GM12878 (cell line): ENCODE measurements at places on chromosomes 6 and 20. TPM values are rescaled to one million over a fixed set of nuclear protein-coding genes. Genes with fewer than 3 reads are reported as not detected.

MACROD2 gene
- total RNA-seq, result 2.9 TPM in 2 replicates

CALHM4 gene
- not detected in 2 replicates for total RNA-seq

DNA sequence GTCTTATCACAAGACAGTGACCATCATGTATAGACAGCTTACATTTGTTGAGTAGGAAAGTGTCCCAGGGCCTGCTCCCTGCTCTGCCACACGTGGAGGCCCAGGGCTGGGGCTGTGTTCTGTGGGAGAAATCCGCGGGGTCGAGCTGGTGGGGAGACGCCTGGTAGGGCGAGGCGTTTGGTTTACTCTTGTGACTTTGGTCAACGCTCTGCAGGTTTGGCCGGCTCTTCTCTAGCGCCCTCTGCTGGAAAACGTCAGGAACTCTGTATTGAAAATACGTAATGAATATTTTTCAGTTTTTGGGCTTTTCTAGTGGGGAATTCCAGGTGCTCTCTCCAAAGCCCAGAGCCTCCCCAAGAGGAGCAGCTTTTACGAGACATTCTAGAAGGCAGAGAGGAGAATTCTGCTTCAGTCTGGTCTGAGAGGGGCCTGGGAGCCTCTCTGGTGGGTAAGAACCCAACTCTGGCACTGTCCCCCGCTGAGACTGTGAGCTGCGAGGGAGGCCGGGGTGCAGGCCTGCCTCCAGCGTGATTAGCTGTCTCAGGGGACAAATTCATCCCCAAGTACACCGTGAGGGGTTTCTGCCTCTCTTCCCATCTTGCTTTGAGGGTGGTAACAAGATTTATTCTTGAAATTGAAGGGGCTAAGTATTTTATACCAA, 112.6 kb upstream of the RALGAPA2 start:
- DNase-seq, result peak; percentile 11
- no peaks in the 10 kb centered on the region for H3K27me3 ChIP-seq
- H3K36me3 ChIP-seq, result no peaks in the 10 kb centered on the region
- no peak overlapping the region for H3K27ac ChIP-seq
- no peak overlapping the region for H3K4me3 ChIP-seq

DNA sequence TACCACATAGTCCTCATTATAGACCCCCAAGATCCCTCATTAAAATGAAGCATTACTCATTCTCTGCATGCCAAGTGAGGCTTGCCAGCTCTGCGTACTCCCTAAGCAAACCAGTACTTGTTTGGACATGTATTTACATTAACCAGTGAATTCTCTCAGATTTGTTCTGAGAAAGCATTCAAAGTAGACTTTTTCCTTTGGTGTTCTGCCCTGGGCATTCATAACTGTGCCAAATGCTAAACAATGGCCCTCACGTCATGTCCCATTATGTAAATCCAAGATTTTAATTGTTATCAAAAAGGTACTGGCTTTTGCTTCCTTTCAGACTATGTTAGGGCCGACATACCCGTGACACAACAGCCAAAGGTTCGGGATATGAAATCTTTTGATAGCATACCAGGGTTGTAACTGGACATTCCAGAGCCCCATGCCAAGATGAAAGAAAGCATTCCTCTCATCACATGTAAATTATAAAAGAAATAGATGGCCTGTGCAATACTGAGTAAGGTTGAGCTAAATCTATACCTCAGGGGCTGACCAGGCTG, 164.2 kb downstream of the ADAT2 start:
- H3K27ac ChIP-seq, result no peak overlapping the region
- no peaks in the 10 kb centered on the region for H3K36me3 ChIP-seq
- no peaks in the 10 kb centered on the region; the same call in 1 of the 2 replicates for H3K27me3 ChIP-seq
- no peaks in the 10 kb centered on the region for H3K4me1 ChIP-seq
- H3K4me3 ChIP-seq, result no peak overlapping the region

ENPP5 gene
- total RNA-seq, result not detected in 2 replicates

GRCh38 chr6:125742464-125743120, 6.8 kb upstream of the HEY2 start:
- DNase-seq, result no peak
- no peaks in the 10 kb centered on the region for H3K27me3 ChIP-seq
- no peaks in the 10 kb centered on the region for H3K36me3 ChIP-seq

DNA sequence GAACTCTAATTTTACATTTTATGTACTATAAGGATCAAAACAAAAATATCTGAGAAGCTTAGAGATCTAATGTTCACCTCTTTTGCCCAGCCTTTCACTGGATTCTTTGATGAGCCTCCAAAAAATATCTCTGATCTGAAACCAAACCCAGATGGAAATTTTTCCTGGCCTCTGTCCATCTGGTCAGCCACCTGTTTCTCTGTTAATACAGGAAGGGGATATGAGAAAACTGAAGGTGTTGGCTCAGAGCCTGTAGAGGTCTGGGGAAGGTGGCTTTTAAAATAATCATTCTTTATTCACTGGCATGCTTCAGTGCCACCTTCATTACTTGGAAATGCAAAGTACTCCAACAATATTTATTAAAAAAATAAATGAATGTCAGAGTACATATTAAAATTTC, 8.5 kb upstream of the MCM3 start:
- H3K27ac ChIP-seq, result peak overlapping the region; percentile 18; the same call in 1 of the 2 replicates
- H3K27me3 ChIP-seq, result no peaks in the 10 kb centered on the region
- H3K36me3 ChIP-seq, result no peaks in the 10 kb centered on the region

DNA sequence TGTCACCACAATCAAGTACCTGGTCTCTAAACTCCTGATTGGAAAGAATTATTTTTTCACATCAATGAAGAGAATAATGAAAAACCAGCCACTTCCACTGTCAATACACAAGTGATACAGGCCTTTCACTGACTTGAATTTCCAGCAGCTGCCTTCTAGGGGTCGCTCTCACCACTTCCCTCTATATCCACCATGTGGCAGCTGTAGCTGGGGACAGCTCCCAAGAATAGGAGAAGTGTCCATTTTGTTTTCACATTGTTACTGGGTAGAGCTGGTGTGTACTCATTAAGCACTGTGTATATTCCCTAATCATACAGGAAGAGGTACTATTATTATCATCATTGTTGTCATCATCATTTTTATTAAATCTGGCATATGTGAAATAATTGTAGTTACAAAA, 438.4 kb upstream of the SPTLC3 start:
- no peak for DNase-seq
- no peaks in the 10 kb centered on the region for H3K4me1 ChIP-seq
- no peaks in the 10 kb centered on the region for H3K36me3 ChIP-seq
- no peak overlapping the region for H3K4me3 ChIP-seq

DNA sequence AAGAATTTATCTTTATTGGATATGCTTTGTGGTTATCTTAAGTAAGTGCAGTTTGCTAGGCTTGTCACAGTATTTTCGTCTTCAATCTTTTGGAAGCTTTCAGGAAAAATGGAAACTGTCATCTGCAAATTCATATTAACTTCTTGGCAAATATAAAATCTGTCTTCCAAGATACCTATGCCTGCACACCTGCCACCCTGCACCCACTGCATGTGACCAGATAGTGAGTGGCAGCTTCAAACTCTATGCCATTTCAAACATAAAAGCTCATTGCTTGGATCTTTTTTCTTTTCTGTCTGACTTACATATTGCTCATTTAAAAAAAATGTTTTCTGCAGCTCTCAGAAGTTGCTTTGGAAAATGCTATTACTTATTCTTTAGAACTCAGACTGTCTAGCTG, 14.1 kb downstream of the OPRM1 start:
- no peak overlapping the region for H3K4me3 ChIP-seq
- no peaks in the 10 kb centered on the region for H3K4me1 ChIP-seq
- no peak for DNase-seq
- no peaks in the 10 kb centered on the region for H3K36me3 ChIP-seq
- H3K27me3 ChIP-seq, result no peaks in the 10 kb centered on the region

GSTA3 gene
- not detected in 2 replicates for total RNA-seq

- no peak overlapping the region for H3K4me3 ChIP-seq
- no peaks in the 10 kb centered on the region for H3K4me1 ChIP-seq
- no peak overlapping the region for H3K27ac ChIP-seq
- DNase-seq, result no peak
- H3K27me3 ChIP-seq, result no peaks in the 10 kb centered on the region
Observed at GRCh38 chr6:104710543-104711335, 149.0 kb downstream of the HACE1 start.

DNA sequence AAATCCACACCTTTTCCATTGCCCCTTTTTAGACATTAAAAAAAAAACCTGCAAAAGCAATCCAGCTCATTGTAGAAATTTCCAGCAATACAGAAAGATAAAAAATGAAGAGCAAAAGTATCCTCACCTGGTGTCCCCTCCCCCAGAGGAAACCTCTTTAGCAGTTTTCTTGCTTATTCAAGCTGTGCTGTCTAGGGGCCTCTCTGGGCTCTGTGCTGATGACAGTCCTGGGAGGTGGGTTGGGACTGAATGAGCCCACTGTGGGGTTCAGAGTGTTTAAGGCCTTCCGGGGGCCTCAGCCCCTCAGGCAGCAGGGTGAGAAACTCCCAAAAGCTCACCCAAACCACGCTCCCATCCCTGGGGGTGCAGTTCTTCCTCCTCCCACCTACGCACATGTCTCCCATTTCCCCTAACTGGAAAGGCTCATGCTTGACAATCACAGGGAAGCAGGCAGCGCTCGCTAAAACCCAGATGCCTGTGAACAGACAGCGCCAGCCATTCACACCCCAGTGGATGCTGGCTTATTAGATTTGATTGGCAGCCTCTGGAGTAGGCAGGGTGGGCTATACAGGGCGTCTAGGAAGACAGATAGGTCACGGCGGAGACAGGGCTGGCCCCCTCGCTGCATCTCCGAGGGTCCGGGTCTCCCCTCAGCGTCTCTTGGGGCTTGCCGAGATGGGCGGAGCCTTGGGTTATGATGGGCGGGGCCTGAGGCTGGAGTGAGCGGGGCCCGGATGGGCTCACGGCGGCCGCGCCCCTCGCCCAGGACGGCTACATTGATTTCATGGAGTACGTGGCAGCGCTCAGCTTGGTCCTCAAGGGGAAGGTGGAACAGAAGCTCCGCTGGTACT, 4.6 kb downstream of the GUCA1A start:
- H3K4me3 ChIP-seq, result no peak overlapping the region
- no peaks in the 10 kb centered on the region for H3K27me3 ChIP-seq
- H3K27ac ChIP-seq, result no peak overlapping the region
- no peaks in the 10 kb centered on the region for H3K36me3 ChIP-seq

CST4 gene
- total RNA-seq, result not detected in 2 replicates

- H3K36me3 ChIP-seq, result peaks cover 36% of the 10 kb centered on the region
- no peak overlapping the region for H3K4me3 ChIP-seq
- H3K27me3 ChIP-seq, result no peaks in the 10 kb centered on the region
- H3K4me1 ChIP-seq, result no peaks in the 10 kb centered on the region; the same call in 1 of the 2 replicates
- no peak overlapping the region for H3K27ac ChIP-seq
- DNase-seq, result no peak
Observed at GRCh38 chr20:3865152-3865886, 18.7 kb downstream of the MAVS start.

DNA sequence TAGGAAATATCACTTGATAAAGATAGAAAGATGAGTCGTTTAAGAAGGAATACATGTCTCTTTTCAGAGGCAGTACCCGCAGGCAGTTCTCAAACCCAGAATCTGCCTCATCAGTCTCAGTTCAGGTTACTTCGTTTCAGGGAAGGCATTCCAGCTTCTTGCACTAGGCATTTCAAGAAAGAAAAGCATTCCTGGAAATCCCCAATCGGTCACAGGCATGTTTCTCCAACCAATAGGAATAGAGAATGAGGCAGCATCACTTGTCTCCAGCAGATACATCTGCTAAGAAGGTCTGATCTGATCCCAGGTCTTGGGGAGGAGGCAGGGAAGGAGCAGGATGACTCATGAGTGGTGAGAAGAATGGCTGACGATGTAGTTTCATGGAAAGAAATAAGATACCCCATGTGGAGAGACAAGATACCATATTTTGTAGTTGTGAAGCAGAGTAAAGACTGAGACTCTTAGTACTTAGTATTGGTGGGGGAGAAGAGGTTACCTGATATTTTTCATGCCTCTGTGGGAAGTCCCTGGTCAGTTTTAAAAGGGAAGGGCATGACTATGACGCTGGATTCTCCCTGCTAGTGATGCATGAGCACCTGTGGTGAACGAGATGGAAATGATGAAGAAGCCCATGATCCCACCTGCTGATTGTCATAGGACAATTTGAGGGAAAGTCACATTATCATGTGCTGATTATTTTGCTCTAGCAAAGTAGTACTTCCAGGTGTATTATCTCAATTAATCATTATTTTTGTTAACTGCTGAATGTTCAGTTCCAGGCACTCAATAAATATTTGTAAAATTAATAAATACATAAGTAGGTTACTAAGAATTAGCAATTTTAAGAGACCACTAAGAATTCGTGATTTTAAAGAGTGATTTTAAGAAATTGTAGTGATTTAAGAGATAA, 20.3 kb upstream of the HLA-DRB1 start:
- peak overlapping the region; percentile 95 for H3K27ac ChIP-seq
- no peaks in the 10 kb centered on the region for H3K36me3 ChIP-seq
- H3K4me1 ChIP-seq, result peaks cover 17% of the 10 kb centered on the region

SLC12A5 gene
- total RNA-seq, result 2.7 and 3.1 TPM in 2 replicates

PAK5 gene
- total RNA-seq, result not detected in 2 replicates

PIM1 gene
- 20.6 and 22.0 TPM in 2 replicates for total RNA-seq

DNA sequence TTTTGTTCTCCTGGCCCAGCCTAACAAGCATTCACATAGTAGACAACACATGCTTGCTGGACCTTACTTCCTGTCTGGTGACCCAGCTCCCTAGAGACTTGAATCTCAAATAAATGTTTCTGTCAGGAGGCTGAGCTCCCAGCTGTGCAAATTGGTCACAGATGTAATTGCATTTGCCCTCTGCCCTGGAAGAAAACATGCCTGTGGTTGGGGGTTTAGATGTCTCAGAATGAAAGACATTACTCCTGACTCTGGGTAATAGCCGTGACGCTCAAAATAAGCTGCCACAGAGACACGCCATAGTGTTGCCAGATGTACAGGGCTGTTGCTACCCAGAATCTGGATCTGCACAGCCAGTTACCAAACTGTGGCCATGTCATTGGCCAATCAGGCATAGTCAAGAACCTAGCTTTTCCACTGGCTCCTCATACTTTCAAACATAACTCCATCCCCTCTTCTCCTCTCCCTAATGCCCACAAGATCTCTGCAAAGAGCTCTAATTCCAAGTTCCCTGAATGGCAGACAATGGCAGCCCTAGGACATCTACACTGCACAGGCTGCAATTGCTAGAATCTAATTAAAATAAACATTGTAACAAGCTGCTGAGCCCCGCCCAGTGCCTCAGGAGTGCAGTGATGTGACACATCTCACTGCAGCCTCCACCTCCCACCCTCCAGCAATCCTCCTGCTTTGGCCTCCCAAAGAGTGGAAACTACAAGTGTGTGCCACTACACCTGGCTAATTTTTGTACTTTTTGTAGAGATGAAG, 32.8 kb upstream of the GMPR start:
- no peaks in the 10 kb centered on the region for H3K36me3 ChIP-seq
- H3K4me1 ChIP-seq, result peaks cover 16% of the 10 kb centered on the region
- H3K4me3 ChIP-seq, result no peak overlapping the region
- peaks cover 3% of the 10 kb centered on the region; the same call in 1 of the 2 replicates for H3K27me3 ChIP-seq
- peak; percentile 95 for DNase-seq
